ENCODE measurements at places on chromosomes 12 and 14.

DNA sequence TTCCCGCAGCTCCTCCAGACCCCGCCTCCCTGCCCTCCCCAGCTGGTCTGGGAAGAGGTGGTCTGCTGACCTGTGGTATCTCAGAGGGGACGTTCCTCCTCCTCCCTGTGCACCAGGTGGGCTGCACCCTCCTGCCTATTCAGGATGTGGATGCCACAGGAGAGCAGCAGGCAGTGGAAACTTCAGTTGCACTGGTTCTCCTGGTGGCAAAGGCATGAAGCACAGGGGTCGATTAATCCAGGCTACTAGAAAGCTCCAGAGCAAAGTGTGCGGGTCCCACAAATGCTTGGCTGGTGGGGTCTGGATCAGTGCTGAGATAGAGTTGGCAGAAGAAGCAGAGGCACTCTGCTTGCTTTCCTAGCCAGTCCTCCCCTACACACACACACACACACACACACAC lies 197.0 kb downstream of the SLC41A2 start:
- H3K36me3 ChIP-seq = peaks cover 19% of the 10 kb centered on the region
- H3K4me3 ChIP-seq = no peak overlapping the region
- no peaks in the 10 kb centered on the region for H3K27me3 ChIP-seq
- H3K27ac ChIP-seq = no peak overlapping the region
- H3K4me1 ChIP-seq = peaks cover 12% of the 10 kb centered on the region
- DNase-seq = no peak

DNA sequence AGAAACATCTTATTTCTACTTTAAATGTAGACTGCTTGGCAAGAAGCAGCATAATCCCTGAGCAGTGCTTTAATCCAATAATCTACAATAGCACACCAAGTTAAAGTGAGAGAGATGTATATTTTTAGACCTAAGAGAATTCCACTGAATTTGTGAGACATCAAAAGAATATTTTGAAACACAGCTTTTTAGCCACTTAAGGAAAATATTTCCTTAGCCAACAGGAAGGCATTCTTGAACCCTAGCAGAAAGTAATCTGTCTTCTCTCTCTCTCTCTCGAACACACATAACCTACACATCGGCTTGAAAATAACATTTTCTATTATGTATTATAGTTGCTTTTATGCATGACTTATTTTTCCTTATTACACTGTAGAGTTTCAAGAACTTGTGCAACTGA lies 34.0 kb downstream of the KITLG start:
- no peaks in the 10 kb centered on the region for H3K4me1 ChIP-seq
- no peaks in the 10 kb centered on the region for H3K36me3 ChIP-seq
- DNase-seq = no peak
- H3K4me3 ChIP-seq = no peak overlapping the region
- no peak overlapping the region for H3K27ac ChIP-seq

DNA sequence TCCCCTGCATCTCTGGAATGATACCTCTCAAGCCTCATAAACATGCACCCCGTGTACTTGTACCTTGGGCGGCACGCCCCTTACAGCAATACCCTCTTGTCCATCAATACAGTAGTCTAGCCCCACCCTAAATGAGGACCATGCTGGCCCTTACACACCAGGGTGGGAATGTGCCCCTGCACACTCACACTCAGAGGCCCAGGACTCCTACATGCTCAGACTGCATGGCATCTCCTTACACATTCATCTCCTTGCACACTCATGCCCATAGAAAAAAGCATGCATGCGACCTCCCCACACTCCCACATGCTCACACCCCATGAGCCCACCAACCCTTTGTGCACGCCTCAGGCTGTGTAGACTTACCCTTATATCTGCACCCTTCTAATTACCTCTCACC lies 22.0 kb downstream of the ITGA7 start:
- no peak overlapping the region for H3K27ac ChIP-seq
- DNase-seq = no peak
- H3K36me3 ChIP-seq = no peaks in the 10 kb centered on the region

DNA sequence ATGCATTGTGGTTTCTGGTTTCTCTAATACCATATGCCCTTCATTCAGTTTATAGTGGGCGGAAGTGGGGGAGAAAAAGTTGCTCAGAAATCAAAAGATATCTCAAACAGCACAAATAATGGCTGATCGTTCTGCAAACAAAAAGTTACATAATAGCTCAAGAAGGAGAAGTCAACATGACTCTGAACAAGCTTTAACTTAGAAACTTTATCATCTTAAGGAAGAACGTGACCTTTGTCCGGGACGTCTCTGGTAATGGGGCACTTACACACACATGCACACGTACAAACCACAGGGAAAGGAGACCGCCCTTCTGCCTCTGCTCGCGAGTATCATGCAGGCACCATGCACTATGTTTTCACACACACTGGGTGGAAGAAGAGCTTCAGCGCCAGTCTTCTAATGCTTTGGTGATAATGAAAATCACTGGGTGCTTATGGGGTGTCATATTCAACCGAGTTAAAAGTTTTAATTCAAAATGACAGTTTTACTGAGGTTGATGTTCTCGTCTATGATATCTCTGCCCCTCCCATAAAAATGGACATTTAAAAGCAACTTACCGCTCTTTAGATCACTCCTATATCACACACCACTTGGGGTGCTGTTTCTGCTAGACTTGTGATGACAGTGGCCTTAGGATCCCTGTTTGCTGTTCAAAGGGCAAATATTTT lies 4.7 kb downstream of the FOS start:
- no peak overlapping the region for H3K4me3 ChIP-seq
- H3K27ac ChIP-seq = no peak overlapping the region
- peaks cover 24% of the 10 kb centered on the region for H3K4me1 ChIP-seq
- H3K36me3 ChIP-seq = peaks cover 16% of the 10 kb centered on the region

DNA sequence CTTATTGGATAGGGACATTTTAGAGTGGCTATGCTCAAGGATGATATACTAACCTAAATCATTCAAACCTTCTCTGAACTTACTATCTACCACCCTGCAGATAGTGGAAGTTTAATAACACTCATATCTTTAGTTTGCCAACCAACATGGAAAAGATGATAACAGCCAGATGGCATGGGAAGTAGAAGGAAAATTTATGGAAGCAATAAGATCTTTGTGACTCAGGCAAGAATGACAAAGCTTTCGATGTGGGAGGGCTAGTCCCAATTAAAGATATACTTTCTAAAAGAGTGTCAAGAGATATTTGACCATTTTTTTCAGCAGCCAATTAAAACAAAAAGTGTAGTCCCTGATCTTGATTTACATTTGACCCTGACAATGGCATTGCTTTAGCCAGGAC lies 631.7 kb downstream of the RPS29 start:
- no peaks in the 10 kb centered on the region for H3K4me1 ChIP-seq
- H3K27ac ChIP-seq = no peak overlapping the region
- no peak for DNase-seq
- no peak overlapping the region for H3K4me3 ChIP-seq
- H3K27me3 ChIP-seq = no peaks in the 10 kb centered on the region

All from natural killer cell (primary cell).